ENCODE measurements at places on chromosomes 7 and 10.

DNA sequence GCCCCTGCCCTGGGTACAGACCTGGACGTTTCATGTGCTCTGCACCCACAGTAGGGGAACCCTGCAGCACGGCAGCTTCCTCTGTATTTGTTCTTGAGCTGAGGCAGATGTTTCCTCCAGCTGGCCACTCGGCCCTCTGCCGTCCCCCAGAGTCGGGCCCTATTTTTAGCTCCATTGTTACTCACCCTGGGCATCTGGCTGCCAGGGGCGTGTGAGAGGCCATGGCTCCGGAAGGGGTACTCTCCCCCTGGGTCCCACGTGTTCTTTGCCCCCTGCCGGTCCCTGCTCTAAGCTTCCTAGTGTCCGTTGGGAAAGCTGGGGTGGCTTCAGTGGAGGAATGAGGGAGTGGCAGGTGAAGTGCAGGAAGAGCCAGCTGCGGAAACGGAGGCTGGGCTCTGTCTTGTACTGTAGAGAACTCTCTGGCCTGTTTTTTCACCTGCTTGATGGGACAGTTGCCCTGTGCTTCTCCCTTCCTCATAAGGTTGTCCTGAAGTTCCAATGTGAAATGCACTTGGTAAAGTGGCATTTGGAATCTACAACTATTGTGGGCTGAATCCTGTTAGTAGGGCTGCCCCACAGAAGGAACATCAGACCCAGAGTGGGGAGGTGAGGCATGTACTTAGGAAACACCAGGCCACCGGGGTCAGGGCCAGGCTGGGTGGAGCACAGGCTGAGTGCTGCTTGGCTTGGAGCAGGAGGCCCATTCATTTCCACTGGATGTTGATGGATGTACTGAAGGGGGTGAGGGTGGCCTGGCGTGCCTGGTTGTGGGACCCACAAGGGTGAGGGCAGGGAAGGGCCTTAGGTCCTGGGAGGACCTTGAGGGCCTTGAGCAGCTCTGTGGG, 30.6 kb downstream of the PALD1 start:
- no peak for DNase-seq

GRCh38 chr7:14937581-14937980, 35.0 kb upstream of the DGKB start:
- peak; percentile 2 for DNase-seq

DNA sequence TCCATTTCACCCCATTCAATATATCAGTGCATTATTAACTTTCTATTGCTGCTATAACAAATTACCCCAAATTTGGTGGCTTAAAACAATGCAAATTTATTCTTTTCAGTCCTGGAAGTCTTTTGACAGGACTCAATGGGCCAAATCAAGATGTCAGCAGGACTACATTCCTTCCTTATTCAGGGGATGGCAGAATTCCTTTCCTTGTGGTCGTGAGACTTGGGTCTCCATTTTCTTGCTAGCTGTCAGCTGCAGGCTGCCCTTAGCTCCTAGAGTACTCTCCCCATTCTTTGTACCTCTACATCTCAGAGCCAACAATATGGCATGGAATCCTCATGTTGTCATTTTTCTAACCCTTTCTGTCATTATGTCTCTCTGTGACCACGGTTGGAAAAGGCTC, 310.6 kb downstream of the HDAC9 start:
- no peak for DNase-seq

DNA sequence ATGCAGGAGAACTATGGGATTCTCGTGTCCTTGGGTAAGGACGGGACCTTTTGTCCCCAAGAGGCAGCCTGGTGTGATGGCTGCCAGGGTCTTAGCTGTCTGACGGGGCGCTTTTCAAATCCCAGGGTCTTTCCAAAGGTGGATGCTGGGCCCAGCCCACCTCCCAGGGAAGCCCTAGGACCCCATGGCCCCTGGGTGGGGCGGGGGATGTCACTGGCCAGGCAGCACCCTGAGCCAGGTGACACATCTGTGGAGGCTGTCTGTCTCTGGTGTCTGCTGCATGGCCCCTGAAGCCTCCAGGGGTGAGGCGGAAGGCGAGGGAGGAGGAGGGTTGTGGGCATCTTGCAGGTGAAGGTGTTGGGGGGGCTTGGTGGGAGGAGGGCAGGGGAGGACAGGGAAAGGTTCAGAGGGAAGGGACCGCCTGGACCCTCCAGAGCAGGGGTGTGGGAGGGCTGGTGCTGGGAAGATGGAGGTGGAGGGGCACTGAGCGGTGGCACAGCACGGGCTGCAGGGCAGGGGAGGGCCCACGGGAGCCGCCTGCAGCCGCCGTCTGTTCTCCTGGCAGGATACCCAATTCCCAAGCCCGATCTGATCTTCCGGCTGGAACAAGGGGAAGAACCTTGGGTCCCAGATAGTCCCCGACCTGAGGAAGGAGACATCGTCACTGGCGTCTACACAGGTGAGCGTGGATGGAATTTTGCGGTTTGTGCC, 7.0 kb downstream of the ZNF316 start:
- DNase-seq: no peak

- peak; percentile 45 for DNase-seq
Measured at GRCh38 chr7:906776-907157, 30.4 kb downstream of the GET4 start.

GRCh38 chr10:102581401-102581800, 62.9 kb upstream of the TRIM8 start:
- DNase-seq: no peak

DNA sequence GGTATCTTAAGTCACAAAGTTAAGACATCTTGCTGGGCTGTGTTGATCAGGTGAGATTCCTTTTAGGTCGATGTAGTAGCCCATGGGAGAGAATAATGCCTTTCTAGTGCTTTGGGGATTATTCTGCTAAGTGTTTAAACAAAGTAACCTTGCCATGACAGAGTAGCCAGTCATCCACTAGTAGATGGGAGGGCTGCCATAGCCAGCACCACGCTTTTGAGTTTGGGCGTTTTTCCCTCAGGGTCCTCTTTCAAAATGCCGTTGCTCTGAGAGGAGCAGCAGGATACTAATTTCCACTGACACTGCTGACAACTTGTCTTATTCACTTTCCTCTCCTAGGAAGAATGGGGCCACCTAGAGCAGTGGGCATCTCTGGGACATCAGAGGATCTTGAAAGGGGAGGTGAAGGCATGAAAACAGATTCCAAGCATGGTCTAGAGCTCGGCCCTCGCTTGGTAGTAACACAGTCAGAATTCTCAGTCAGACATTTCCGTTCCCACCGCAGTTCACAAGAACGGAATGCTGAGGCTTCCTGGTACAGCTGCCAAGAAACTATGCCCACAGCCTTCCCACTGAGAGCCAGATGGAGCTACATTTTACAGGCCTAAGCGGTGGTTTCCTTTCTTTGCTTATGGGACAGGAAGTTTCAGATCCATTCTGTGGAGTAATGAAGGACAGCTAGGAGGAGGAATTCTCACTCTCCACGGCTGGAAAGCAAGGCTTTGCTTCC, 15.3 kb upstream of the RSU1 start:
- DNase-seq: no peak

- no peak for DNase-seq
Measured at GRCh38 chr7:13989126-13989948, at the start of gene ETV1. Gene ETV1, minus strand, starts transcription at chr7:13989666. Its CDS starts 614 bp downstream, at chr7:13989052.

- no peak for DNase-seq
Measured at GRCh38 chr10:128932071-128932820, 534.8 kb upstream of the MGMT start.

GRCh38 chr10:76150876-76151288, 719.5 kb downstream of the LRMDA start:
- DNase-seq: no peak

GRCh38 chr10:63760034-63760707, 239.0 kb downstream of the REEP3 start:
- DNase-seq: no peak

- DNase-seq: no peak
Measured at GRCh38 chr10:71622154-71622526, 97.4 kb downstream of the C10orf105 start.

GRCh38 chr10:78634835-78635234, 433.9 kb upstream of the ZMIZ1 start:
- DNase-seq: no peak

DNA sequence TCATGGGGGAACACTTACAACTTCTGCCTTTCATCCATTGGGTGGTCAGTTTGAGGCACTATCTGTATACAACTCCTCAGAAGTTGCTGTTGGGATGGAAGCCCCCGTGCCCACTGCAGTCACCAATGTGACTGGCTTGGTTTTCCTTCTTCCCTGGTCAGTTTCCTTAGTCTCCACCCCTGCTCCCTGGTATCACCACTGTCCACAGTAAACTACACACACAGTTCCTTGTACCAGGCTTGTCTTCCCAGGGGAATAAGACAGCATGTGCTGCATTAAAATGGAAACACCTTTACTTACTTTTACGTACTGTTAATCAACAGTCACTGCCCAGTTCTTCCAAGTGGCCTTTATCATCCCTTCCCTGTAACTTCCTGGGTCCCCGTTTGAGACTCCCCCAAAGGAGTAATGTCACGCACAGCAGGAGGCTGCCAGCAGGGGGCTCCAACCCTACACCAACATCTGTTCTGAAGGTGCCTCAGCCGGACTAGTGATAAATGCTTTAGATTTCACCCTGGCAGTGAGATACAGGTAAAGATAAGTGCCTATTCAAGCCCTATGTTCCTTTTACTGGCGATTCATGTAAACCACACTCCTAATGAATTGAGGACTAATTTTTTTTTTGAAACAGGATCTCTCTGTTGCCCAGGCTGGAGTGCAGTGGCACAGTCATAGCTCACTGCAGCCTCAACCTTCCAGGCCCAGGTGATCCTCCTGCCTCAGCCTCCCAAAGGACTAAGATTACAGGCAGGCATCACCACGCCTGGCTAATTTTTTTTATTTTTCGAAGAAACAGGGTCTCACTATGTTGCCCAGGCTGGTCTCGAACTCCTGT, 45.3 kb upstream of the PIK3AP1 start:
- DNase-seq: peak; percentile 78

DNA sequence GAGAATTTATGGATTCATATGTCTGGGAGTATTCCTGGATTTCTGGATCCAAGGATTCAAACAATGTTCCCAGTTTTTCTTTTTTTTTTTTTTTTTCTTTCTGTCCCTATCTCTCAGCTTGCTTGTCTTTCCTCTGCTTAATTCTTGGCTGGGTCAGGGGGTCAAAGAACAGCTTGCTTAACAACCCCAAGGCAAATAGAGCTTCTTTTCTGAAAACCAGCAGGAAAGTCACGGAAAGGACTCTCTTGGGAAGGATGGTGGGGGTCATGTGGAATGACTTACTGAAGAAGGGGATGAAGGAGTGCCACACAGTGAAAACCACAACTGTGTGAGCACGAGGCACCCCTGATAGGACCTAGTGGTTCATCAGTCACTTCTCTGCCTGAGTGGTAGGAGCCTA, 36.1 kb downstream of the GRK5 start:
- no peak for DNase-seq

DNA sequence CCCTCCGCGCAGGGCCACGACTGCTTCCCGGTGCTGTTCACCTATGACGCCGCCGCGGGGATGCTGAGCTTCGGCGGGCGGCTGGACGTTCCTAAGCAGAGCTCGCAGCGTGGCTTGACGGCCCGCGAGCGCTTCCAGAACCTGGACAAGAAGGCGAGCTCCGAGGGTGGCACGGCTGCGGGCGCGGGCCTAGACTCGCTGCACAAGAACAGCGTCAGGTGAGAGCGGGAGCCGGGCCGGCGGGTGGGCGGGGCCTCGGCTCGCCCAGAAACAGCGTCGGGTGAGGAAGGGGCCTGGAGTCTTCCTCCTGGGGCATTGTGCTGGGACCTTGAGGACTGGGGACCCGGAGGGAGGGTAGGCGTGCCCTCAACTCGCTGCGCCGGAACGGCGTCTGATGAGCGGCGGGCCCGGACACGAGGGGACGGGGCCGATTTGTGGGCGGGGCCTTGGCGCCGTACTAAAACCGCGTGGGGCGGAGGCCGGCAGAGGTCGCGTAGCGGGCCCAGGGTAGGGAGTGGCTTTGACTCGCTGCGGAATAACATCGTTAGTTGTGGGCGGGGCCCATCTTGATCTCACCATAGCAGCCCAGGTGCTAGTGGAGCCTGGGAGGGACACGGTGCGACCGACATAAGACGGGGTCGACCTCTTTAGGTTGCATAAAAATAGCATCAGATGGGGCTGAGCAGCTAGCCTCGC, 15.6 kb downstream of the PDAP1 start:
- DNase-seq: no peak

DNA sequence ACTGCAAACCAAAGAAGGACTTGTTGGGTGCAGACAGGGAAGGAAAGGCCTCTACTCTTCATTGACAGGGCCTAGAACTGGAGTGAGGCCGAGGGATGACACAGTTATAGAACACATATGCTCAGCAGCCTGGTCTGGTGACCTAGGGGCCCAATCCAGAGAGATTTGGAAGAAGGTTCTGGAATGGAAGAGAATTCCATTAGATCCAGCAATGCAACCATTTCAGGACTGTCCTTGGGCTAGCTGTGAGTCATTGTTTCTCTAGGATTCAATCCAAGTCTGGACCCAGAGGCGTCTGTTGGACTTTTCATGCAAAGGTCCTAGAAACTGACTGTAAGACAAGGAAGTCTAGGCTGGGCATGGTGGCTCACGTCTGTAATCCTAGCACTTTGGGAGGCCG, 59.2 kb downstream of the WIPF3 start:
- no peak for DNase-seq

DNA sequence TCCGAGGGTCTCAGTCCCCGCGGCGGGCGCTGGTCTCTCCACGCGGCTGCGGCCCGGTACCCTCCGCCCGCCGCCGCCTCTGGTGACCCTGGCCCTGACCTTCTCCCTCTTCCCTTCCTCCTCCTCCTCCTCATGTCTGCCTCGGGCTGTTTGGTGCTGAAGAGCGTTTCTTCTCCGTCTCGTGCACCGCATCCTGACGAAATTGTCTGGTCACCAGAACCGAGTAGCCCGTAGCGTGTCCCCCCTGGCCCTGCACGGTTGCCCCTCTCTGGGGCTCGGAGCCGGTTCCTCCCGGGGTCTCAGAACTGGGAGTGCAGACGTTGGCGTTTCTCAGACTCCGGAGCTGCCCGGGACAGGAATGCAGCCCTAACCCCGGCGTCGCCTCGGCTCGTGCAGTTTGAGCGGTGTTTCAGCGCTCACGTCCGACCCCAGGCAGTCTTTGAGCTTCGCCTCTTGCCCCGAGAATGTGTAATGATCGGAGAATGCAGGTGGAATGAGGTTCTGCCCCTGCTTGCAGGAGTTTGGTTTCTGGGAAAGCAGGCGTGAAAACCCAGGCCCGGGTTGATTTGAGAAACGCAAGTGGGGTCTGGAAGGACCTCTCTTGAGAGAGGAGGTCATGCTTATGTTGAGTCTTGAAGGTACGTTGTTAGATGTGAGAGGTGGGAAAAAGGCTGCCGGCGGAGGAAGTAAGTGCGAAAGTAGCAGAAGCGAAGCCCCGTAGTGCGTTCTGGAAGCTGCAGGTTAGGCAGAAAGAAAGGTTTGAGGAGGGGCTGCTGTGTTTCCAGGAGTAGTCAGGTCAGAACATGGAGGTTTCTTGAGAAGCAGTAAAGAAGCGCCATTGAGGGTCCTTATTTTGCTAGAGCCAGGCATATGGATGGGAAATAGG, 743 bp downstream of the RBM17 start:
- peak; percentile 43 for DNase-seq

Measured in NB4 (cell line).